ENCODE measurements at places on chromosomes 12 and 14. TPM values are rescaled to one million over a fixed set of nuclear protein-coding genes. Genes with fewer than 3 reads are reported as not detected.

CLEC4D gene
- total RNA-seq, result not detected

SSPN gene
- 2.5 TPM for total RNA-seq

- H3K27me3 ChIP-seq, result no peaks in the 10 kb centered on the region
- no peak overlapping the region for H3K27ac ChIP-seq
- H3K4me3 ChIP-seq, result no peak overlapping the region
- DNase-seq, result peak; percentile 70
- peaks cover 6% of the 10 kb centered on the region for H3K36me3 ChIP-seq
Measured at GRCh38 chr14:88492272-88493089, 62.3 kb downstream of the PTPN21 start.

DNA sequence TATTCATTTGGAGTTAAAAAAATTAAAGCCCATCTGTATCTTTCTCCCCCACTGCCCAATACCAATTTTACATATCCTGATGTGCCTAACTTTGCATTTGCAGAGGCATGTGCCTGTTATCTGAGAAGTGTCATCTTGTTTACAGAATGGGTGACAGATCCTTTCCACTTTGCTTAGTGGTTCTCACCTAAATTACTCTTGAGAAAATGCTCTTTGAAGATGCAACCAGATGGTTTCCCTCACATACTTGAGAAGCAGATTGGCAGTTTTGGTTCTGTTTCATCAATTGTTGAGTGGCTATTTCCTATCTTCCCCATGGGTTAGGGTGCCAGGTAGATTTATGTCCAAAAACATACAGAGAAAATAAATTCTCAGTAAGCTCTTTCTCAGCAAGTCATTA, 1051.4 kb upstream of the ATXN7L3B start:
- H3K4me3 ChIP-seq, result peak overlapping the region; percentile 3
- DNase-seq, result no peak
- no peaks in the 10 kb centered on the region for H3K27me3 ChIP-seq
- peaks cover 22% of the 10 kb centered on the region for H3K4me1 ChIP-seq

DNA sequence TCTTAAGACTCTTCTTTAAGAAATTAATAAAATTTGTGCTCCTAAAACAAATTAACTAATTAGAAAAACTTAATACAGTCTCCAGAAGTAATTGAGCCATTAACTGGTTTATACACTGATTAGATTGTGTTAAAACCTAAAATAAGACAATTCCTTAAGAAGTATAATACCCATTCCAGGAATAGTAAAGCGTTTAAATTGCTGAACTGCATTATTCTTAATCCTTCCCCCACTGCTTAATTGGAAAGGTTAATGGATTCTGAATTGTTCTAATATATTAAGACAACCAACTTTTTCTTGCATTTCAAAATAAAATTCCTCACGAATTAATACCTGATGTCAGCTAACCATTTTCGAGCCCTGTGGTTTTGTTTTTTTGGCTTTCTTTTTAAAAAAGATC, 128.4 kb downstream of the KICS2 start:
- H3K4me3 ChIP-seq, result no peak overlapping the region
- H3K27ac ChIP-seq, result no peak overlapping the region
- H3K4me1 ChIP-seq, result peaks cover 10% of the 10 kb centered on the region
- no peak for DNase-seq
- H3K36me3 ChIP-seq, result peaks cover 2% of the 10 kb centered on the region

DNA sequence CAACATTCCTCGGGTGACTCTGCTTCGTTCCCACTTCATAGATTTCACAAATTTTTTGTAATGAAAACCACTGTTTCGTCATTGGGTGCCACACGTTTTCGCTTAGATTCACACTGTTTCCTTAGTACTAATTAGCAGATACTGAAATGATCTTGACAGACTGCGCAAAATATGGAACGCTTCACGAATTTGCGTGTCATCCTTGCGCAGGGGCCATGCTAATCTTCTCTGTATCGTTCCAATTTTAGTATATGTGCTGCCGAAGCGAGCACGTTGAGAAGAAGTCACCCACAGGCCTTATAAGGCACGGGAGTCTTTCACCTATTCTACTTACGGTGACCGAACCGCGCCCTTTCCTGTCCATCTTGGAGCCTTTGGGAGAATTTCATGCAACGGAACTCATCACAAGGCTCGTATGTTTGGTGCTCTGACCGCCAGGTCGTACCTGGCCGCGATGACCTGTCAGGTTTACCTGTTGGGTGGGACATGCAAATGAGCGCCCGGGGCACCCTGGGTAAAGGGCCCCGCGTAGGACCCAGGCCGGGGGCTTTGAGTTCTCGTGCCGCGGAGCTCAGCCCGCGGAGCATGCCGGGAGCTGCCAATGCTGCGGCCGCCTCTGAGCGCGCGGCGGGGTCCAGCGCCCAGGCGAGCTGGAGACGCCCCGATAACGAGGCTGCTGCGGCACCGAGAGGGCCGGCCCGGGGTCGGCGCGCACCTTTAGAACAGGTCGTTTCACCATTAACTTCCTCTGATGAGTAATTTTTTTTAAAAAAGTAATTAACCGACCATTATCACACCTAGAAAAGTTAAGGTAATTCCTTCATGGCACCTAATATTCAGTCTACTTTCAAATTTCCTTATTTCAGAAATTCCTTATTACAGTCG, at the start of gene RNU6-8:
Gene RNU6-8, minus strand, starts transcription at position 272 of the 885 bp plus-strand sequence.
- no peaks in the 10 kb centered on the region for H3K36me3 ChIP-seq
- H3K27me3 ChIP-seq, result peaks cover 15% of the 10 kb centered on the region
- H3K27ac ChIP-seq, result peak within 1 kb of the TSS; percentile 100
- DNase-seq, result peak; percentile 89

Measured in WTC11 (cell line).